NCI-H2171 (cell line): ENCODE measurements at places on chromosomes 16 and 17.

- DNase-seq: no peak
Observed at GRCh38 chr16:88045820-88046303, 94.6 kb downstream of the BANP start.

- no peak for DNase-seq
Observed at GRCh38 chr17:45116434-45117016, 15.8 kb downstream of the PLCD3 start.

GRCh38 chr16:89409161-89409711, 81.1 kb downstream of the ANKRD11 start:
- no peak for DNase-seq

- DNase-seq: no peak
Observed at GRCh38 chr17:79557276-79558090, 53.4 kb downstream of the RBFOX3 start.

DNA sequence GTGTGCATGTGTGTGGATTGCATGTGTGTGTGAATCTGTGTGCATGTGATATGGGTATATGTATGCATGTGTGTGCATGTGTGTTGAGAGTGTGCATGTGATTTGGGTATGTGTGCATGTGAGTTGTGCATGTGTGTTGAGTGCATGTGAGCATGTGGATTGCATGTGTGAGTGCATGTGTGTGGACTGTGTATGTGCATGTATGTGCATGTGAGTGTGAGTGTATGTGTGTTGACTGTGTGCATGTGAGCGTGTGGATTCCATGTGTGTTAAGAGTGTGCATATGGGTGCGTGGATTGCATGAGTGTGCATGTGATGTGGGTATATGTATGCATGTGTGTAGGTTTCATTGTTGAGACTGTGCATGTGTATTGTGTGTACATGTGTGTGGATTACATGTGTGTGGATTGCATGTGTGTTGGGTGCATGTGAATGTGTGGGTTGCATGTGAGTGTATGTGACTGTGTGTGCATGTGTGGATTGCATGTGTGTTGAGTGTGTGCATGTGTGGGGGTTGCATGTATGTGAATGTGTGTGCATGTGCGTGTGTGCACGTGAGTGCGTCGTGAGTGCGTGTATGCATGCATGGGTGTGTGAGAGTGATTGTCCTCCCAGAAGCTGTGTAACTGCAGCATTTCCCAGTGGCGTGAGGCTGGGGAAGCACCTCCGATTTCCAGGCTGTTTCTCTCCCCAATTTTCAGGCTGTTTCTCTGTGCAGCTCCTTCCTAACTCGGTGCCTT, 19.4 kb downstream of the C1QTNF1 start:
- DNase-seq: no peak

DNA sequence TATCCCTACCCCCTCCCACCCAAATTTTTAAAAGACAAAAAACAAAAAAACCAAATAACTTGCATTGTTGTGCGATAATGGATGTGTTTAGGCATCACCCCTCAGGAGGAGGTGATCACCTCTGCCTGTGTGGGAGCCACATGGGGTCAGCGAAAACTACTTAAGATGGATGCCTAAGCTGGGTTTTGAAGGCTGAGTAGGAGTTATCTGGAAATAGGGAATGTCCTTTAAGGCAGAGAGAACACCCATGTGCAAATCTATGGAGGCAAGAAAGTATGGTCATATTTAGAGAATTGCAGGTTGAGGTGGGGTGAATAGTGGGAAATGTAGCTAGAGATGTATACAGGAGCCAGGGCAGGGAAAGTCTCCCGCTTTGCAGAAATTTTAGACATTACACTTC, 5.6 kb upstream of the TACO1 start:
- DNase-seq: no peak

GRCh38 chr17:54956791-54957190, 11.7 kb downstream of the COX11 start:
- peak; percentile 97 for DNase-seq

DNA sequence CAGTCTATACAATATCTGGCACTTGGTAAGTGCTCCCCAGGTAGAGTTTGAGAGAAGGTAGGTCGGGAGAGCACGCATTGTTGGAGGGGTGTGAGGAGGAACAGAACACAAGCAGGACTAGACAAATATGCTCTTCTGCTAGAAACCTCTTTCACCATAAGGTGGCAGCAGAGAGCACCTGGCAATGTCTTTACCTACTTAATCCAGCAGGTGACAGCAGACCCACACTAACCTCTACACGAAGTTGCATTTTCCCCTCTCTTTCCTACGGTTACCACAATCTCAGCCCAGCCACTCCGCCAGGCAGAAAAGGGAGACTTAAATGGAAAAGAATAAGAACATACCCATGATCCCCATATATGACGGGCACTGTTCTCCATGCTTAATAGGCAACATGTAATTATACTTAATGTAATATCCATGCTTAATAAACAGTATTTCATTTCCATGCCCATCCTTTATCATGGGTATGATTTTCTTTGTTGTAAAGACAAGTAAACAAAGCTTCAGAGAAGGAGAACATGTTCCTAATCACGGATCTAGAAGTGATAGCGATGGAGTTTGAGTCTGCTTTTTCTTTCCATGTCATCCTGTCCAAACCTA, 55.1 kb upstream of the CCL2 start:
- peak; percentile 76 for DNase-seq

GRCh38 chr17:30395398-30396022, 16.8 kb downstream of the CPD start:
- DNase-seq: no peak

- no peak for DNase-seq
Observed at GRCh38 chr16:84976644-84977400, 34.5 kb downstream of the ZDHHC7 start.

- DNase-seq: no peak
Observed at GRCh38 chr16:81786321-81786720, 7.2 kb downstream of the PLCG2 start.

DNA sequence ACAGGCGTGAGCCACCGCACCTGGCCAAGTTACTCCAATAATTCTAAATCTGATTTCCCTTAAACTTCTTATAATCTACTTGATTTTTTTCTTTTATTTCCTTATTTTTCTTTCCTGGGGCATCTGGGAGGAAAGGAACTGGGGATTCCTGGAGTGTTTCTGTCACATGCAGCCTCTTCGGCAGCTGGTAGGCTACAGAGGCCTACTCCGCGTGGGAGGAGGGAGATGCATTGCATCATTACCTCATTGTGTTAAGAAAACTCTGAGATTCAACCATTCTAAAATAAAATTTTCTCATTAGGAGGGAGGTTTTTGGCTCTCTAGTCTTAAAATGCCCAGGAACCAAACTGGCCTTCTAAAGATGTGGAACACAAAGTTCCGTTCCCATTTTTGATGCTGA, 64.0 kb downstream of the SOX9 start:
- DNase-seq: no peak

- DNase-seq: peak; percentile 87
Observed at GRCh38 chr16:69131839-69132423, 457 bp downstream of the CHTF8 start.
